Activated CD4-positive, alpha-beta memory T cell treated with anti-CD3 and anti-CD28 coated beads, Interleukin-2, amount 10 ng/mL, durations not matched to agents 7 days and 5 days (primary cell): ENCODE measurements at places on chromosomes 11 and 22. TPM values are rescaled to one million over a fixed set of nuclear protein-coding genes. Genes with fewer than 3 reads are reported as not detected.

The OR52L1 gene
- not detected for total RNA-seq

The CPT1B gene
- total RNA-seq = 60.8 TPM

The ENDOD1 gene
- total RNA-seq = 20.6 TPM

The RANGAP1 gene
- total RNA-seq = 99.7 TPM

The FXYD6 gene
- not detected for total RNA-seq

The IFITM10 gene
- total RNA-seq = 1.3 TPM

The APOA5 gene
- not detected for total RNA-seq

The CDC42EP2 gene
- total RNA-seq = 0.38 TPM

The POU2AF1 gene
- total RNA-seq = 7.7 TPM

The KRTAP5-1 gene
- not detected for total RNA-seq

The SERPING1 gene
- total RNA-seq = 0.93 TPM

The NTM gene
- not detected for total RNA-seq

The CENATAC gene
- 34.6 TPM for total RNA-seq

The EHF gene
- not detected for total RNA-seq

The OR8G1 gene
- total RNA-seq = not detected
